CD4-positive, alpha-beta T cell treated with Interleukin-15 for 4 hours (primary cell): ENCODE measurements at places on chromosomes 2 and 18.

GRCh38 chr2:39008665-39009064 lies 112.2 kb downstream of the SOS1 start:
- DNase-seq = no peak

DNA sequence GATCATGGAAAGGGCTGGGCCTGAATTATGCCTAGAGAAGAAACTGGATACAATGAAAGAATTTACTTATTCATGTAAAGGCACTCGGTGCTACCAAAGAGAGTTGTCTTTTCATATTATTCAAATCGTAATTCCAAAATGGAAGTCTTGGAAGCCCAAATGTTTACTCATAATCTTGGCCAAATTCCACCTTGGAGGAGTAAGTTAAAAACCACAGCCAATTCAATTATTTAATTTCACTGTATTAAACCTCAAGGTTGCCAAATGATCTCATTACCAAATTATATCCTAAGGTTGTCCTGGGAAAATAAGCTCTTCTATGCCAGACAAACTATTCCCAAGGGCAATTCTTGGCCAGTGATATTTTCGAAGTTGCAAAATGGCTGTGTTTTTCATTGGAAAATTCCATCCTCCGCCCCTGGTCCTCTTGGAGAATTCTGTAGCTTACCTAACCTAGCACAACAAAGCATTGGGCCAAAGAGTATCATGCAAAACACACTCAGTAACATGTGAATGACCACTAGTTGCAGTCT lies 11.1 kb upstream of the VPS4B start:
- no peak for DNase-seq

GRCh38 chr2:146806364-146807005 lies 1038.3 kb upstream of the ACVR2A start:
- no peak for DNase-seq

- no peak for DNase-seq
Measured at GRCh38 chr2:130892793-130893785, 56.4 kb downstream of the ARHGEF4 start.

- DNase-seq = no peak
Measured at GRCh38 chr2:42724886-42725285, 39.0 kb downstream of the OXER1 start.

- no peak for DNase-seq
Measured at GRCh38 chr2:134142903-134143302, 111.0 kb upstream of the MGAT5 start.

DNA sequence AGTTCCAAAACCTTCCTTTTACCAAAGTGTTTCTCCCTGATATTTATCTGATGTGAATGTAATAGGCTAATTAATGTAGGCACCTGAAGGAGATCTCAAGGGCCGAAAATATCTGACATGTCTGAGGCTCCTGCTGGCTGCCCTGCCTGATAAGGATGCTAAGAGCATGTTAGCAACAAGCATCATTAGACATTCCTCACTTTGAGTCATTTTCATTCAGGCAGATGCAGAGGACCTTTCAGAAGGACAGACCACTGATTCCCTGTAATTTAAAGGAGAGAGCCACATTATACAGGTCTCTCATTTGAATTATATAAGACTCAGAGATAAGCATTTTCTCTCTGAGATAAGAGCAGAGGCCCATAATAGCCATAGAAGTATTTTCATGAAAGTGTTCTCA lies 222.4 kb upstream of the NCKAP5 start:
- DNase-seq = no peak

GRCh38 chr2:179495315-179495714 lies 230.7 kb upstream of the SESTD1 start:
- DNase-seq = no peak

DNA sequence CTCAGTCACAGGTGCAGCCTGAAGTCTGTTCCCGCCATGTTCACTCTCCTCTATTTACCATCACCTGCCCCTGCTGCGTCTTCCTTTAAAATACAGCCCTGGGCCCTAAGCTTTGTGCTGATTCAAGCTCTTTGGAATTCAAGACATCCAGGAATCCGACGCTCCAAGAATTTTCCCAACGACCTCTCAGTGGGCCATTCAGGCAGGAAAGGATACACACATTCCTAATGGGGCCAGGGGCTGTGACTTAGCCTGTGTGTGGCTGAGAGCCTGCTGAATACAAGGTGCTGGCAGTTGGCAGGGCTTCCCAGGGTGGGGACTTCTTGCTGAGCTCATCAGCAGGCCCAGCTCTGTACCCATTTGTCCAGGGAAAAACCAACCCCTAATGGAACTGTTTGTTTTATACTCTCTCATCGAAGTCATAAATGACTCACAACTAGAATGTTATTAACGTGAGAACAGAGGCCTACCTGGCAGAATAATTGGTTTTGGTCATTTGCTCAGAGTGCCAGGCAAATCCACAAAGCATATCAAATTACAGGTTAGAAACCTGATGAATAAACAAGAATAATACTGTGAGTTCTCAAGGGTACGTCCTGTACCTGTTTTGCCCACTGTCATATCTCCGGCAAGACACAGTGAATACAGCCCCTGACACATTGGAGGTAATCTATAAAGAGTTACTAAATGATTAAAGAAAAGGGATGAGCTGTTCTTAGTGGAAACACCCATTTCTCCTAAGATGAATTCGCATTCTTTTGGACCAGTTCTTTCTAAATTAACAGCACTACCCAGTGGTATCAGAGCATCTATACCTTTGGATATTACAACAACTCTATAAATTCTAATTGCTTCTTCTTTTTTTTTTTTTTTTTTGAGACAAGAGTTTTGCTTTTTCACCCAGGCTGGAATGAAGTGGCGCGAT lies 12.6 kb upstream of the KCMF1 start:
- no peak for DNase-seq

GRCh38 chr18:55228707-55229106 lies 269.4 kb upstream of the CCDC68 start:
- DNase-seq = no peak

- DNase-seq = peak; percentile 16
Measured at GRCh38 chr18:63505566-63506335, 29.0 kb downstream of the SERPINB5 start.

DNA sequence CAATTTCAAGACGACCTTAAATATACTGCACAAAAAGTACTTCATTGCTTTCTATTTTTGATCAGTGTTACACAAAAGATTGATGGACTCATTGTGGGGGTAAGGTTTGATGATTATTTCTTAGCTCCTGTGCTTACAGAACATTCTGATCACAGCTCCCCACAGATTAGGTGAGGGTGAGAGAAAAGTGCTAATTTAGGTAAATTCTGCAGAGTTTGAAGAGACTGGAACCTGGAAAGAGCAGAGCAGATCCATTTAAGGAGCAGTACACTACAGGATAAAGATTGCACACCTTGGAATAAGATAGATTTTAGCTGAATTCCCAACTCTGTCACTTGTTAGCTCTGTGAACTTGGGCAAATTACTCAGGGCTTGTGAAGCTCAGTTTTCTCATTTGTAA lies 291.9 kb upstream of the CDH7 start:
- DNase-seq = no peak

DNA sequence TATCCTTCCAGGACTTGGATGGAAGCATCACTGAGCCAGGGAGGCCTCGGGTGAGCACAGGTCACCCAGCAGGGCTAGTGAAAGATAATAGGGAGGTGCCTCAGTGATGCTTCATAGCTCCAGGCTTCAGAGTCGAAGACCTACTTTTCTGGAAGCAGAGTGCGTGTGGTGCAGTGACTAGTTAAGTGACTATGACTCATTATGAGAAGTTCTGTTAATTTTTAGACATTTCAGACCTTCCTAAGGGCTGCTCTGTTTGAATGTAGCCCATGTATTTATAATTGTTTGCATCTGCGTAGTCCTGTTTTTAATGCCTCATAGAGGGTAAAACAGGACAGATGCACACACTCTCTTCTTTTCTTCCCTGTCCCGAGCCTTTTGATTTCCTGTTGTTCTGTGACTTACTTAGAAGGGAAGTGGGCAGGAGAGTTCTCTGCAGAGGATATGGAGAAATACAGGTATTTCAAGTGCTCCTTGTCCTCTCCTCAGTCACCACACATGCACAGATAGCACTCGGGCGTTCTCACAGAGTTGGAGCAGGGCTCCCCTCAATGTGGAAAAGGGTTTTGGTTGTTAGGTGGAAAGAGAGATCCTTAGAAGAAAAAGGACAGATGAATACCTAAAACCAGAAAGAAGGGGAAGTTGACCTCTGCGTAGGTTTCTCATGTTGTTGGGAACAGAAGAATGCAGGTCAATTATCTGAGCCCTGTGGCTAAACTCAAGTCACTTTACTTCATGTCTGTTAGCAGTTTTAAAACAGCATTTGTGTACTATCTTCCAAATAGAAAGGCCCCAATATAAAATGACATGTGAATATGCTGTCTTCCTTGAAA lies 34.7 kb downstream of the RALB start:
- peak; percentile 13 for DNase-seq

DNA sequence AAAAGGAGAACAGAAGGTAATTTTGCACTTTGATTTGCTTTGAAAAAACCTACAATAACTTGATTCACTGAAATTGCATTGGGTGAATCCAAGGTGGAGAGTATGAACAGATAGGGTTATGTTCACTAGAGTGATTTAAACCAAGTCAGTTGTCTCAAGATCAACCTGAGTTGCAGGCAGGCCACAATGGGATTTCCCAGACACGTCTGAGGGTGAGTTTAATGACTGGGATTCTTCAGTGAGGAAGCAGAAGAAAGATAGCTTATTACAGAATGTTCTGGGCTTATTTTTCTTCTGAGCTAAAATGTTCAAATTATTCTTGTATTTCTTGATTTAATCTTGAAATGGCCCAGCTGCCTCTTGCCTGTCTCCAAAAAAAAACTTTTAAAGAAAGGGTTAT lies 20.1 kb downstream of the COL4A4 start:
- no peak for DNase-seq
